NCI-H69 (cell line): ENCODE measurements at places on chromosomes 7 and 10.

GRCh38 chr7:99607548-99607947, 9.2 kb upstream of the ZSCAN25 start:
- DNase-seq, result no peak

DNA sequence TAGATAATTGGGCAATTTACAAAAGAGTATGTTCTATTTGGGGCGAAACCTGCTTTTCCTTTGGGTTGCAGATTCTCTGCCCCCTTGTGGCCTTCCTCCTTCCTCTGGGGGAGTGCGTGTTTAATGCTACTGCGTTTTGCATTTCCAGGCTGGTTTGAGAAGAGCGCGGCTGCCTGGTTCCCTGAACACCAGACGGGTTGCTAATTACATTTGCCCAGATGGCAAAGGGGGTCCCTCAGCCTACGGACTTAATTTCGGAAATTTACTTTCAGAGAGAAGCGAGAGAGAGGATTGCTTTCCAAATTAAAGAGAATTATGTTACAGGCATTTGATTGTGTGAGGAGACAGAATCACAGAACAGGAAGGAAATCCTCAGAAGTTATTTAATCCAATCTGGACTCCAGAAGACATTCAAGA, 91.9 kb upstream of the JAZF1 start:
- peak; percentile 80 for DNase-seq

DNA sequence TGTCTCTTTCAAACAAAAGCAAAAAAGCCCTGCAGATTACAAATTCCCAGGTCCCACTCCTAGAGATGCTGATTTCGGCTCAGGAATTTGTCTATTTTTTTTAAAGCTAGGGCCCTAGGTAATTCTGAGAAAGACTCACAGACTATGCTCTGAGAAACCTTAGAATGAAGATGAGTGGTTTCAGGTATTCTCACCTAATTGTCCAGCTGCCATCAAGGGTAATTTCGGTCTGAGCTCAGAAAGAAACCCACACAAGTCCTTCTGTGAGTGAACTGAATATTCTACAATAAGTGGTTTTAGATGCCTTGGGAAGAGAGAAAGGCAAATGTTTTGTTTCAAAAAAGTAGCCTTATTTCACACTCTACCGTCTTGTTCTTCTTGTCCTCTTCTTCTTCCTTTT, 45.7 kb downstream of the DCLRE1A start:
- DNase-seq, result no peak

GRCh38 chr7:15504351-15504750, 57.5 kb downstream of the AGMO start:
- no peak for DNase-seq

GRCh38 chr10:114167985-114168384, 6.0 kb downstream of the CCDC186 start:
- DNase-seq, result no peak

DNA sequence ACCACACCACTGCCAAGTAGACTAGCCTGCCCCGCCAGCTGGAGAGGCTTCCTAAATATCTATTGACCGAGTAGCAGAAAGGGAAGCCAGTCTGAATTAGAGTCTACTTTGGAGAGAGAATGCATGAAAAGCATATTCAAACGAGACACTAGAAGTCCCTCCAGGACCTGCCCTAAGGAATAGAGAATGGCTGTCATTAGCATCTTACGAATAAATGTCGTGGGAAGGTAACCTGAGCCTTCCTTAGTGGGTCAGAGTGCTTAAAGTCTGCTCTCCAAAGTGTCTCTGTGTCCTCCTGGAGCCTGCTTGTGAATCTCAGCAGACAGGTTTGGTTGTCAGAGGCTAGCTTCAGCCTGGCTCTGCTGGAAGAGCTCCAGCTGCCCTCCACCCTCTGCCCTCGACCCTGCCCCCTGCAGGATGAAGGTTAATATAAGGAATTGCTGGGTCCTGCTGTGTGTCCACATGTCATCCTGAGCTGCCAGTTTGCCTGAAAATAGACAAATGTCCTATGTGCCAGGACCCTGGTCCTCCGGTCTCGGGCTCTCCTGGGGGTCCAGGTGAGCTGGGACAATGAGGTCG, 33.4 kb downstream of the FAM241B start:
- no peak for DNase-seq

DNA sequence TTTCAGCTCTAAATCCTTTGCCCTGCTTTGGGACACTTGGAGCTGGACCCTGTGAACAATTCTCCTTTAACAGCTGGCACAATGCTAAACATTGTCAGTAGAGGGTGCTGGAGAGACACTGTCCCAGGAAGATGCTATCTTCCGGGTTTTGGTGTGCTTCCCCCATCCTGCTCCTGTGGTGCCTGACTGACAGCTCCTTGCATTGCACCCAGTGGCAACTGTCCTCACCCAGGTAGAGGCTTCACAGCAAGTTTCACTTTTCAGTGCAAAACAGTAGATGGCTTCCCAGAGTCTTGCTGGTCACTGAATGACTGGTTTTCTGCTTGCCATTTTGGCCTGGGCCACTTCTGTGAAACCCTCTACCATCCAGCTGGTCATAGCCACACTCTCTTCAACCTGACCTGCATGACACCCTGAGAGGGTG, 77.3 kb downstream of the CDC14C start:
- peak; percentile 34 for DNase-seq

- no peak for DNase-seq
Measured at GRCh38 chr10:17506856-17507471, 52.6 kb upstream of the ST8SIA6 start.

GRCh38 chr10:85067955-85068354, 739.6 kb downstream of the CCSER2 start:
- no peak for DNase-seq

DNA sequence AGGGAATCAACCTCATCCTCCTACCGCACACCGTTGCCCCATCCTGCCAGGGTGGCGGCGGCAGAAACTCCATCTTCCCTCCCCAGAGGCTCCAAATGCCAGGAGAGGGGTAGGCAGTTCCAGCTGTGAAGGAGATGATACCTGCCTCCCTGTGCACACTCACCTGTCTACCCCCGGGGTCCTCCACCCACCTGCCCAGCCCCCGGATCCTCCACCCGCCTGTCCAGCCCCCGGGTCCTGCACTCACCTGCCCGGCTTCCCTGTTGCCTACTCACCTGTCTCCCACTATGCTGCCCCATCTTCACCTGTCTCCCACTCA, 13.4 kb upstream of the DNAAF5 start:
- DNase-seq, result no peak

GRCh38 chr10:72077275-72077990, 10.9 kb downstream of the SPOCK2 start:
- DNase-seq, result no peak

GRCh38 chr10:53183733-53184132, 411.1 kb upstream of the MBL2 start:
- DNase-seq, result peak; percentile 1

GRCh38 chr7:35617041-35617440, 77.9 kb downstream of the HERPUD2 start:
- no peak for DNase-seq

DNA sequence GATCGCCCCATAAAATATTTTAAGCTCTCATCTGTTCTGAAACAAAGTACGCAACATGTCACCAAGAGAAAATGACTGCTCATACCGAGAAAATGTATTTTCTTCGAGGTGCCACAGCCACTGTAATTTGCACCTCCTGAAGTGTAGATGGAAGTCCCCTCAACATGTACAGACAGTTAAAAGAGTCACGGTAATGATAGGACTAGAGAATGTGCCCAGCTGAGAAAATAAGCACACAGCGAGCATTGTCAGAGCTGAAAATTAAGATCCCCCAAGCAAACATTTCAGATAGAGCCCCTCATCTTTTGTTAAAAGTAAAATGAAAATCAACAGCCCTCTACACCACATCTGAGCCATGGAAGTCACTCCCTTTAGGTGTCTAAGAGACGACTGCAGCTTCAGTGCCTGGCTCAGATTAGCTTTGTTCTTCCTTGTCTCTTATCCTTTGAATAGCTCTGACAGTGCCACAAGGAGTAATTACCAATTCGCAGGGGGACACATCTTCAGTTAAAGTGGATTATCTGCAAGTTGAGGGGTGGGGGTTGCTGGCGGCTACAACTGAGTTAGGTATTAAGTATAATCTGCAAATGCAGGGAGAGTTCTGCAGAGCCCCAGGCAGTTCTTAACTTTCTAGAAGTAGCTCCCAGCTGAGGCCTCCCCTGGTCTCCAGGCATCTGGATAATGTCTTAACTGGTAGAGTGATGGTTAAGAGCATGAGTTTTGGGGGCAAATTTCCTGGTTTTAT, 222.7 kb upstream of the C7orf33 start:
- no peak for DNase-seq

DNA sequence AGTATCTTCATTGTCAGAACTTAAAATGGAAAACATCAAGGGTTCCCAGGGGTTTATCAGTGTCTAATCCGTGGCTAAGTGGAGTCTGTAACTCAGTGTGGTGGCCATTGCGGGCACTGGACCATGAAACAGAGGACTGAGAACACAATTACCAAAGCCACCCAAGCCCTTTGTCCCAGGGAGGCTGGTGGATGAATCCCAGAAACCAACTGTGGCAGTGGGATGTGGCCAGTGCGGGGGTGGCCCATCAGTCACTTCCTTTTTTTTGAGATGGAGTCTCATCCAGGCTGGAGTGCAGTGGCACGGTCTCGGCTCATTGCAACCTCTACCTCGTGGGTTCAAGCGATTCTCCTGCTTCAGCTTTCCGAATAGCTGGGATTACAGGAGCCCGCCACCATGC, 61.8 kb downstream of the TACC2 start:
- no peak for DNase-seq

DNA sequence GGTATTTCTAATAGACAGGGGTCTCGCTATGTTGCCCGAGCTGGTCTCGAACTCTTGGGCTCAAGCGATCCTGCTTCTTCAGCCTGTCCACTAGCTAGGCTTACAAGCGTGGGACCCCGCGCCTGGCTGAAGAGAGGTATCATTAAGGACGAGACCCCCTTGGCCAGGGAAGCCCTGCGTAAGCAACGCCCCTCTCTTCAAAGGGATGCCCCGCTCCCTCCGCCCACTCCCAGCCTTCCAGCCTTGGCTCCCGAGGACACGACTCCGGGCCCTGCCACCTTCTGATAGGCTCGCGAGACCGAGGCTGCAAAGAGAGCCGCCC, 220 bp upstream of the ZKSCAN5 start:
- DNase-seq, result peak; percentile 99

DNA sequence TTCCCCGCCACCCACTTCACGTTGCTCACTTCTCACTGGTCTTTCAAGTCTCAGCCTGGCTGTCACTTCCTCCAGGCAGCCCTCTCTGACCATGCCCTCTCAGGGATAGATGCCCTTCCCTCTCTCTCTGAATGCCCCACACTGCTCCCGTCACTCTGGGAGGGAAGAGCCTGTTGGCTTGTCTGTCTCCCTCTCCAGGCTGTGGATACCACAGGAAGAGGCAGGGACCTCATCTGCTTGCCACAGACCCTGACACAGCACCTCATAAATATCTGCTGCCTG, 93.1 kb downstream of the OAT start:
- no peak for DNase-seq

DNA sequence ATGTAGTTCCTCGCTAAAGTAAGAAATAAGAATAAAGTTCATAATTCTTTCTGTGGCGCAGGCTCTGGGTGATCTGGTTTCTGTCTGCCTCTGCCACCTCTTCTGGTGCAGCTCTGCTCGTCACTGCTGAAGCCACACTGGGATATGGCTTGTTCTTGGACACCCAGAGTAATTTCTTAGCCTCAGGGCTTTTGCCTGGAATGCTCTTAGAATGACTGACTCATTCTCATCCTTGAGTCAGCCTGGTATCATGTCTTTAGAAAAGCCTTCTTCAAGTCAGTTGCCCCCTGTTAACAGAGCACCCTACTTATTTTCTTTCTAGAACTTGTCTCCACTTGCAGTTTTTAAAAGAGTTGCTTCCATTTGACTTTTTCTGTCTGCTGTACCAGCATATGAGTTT, 2.0 kb downstream of the ZSCAN25 start:
- no peak for DNase-seq

DNA sequence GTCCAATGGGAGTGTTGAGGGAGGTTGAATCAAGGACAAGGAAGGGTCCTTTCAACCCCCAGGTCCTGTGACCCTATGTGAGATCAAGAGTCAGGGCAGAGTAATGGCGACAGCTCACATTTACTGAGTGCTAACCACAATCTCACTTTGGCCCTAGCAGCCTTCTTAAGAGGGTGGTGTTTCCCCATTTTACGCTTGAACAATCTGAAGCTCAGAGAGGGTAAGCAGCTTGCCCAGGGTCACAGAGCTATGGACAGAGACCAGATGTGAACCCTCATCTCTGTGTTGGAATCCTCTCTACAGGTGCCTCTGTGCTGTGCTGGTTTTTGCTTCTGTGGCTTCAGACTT, 102.0 kb downstream of the GRK5 start:
- DNase-seq, result no peak

GRCh38 chr10:44902941-44903545, 8.1 kb upstream of the TMEM72 start:
- DNase-seq, result no peak

GRCh38 chr7:45267262-45267661, 109.7 kb downstream of the RAMP3 start:
- no peak for DNase-seq

GRCh38 chr10:114322344-114322743, 82.0 kb downstream of the AFAP1L2 start:
- DNase-seq, result no peak

DNA sequence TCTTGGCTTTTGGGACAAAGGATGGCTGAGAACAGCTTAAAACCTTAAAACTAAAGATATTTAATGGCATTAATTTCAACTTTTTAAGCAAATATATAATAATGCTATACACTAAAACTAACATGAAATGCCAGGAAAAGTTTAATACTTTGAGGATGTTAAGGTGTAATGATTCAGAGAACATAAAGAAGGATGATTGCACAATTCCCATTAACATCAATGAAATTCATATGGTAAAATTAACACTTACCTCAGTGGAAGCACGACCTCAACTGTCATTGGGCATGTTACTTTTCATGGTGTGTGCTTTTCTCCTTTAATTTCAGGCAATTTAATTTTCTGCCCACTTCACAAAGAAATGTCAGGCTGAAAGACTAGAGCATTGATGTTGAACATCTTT, 171.7 kb downstream of the KCND2 start:
- DNase-seq, result no peak

- no peak for DNase-seq
Measured at GRCh38 chr10:44713307-44713706, 197.8 kb upstream of the TMEM72 start.

DNA sequence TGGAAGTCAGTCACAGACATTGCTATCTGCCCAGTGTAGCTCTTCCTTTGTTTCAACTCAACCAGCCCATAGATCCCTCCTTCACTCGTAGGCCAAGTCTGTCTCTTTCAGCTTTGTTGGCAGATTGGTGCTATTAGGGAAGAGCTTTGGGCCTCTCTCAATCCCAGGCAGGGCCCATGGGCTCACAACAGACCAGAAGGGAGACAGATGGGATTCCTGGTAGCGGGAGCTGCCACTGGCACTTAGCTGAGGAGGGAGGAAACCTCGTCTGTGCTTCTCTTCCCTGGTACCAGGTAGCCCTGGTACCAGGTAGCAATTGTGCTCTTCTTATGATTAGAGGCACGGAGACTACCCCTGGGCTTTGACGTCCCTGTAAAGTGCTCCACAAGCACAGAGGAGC, 592.0 kb downstream of the TYW1 start:
- no peak for DNase-seq

GRCh38 chr10:112369495-112370423, 4.2 kb upstream of the ACSL5 start:
- no peak for DNase-seq

GRCh38 chr7:42940985-42941847, 9.0 kb downstream of the MRPL32 start:
- DNase-seq, result peak; percentile 66
